ENCODE measurements at places on chromosomes 2 and 18.

GRCh38 chr2:233369897-233370685 lies 15.8 kb downstream of the DGKD start:
- DNase-seq: no peak
- H3K4me1 ChIP-seq: no peaks in the 10 kb centered on the region
- H3K36me3 ChIP-seq: no peaks in the 10 kb centered on the region
- no peak overlapping the region for H3K27ac ChIP-seq
- no peak overlapping the region for H3K4me3 ChIP-seq

DNA sequence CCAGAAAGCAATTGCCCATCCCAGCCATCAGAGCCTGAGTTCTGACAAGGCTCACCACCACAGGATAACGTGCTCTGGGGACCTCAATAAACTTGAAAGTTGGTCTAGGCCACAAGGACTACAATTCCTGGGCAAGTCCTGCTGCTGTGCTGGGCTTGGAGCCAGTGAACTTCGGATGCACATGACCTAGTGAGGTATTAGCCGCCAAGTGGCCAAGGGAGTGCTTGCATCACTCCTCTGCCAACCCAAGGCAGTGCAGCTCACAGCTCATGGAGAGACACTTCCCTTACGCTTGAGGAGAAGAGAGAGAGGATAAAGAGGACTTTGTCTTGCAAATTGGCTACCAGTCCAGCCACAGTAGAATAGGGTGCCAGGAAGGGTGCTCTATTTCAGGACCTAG lies 219.6 kb downstream of the MBD2 start:
- H3K27me3 ChIP-seq: no peaks in the 10 kb centered on the region
- H3K36me3 ChIP-seq: no peaks in the 10 kb centered on the region
- H3K4me1 ChIP-seq: no peaks in the 10 kb centered on the region
- no peak for DNase-seq
- H3K27ac ChIP-seq: no peak overlapping the region
- no peak overlapping the region for H3K4me3 ChIP-seq

DNA sequence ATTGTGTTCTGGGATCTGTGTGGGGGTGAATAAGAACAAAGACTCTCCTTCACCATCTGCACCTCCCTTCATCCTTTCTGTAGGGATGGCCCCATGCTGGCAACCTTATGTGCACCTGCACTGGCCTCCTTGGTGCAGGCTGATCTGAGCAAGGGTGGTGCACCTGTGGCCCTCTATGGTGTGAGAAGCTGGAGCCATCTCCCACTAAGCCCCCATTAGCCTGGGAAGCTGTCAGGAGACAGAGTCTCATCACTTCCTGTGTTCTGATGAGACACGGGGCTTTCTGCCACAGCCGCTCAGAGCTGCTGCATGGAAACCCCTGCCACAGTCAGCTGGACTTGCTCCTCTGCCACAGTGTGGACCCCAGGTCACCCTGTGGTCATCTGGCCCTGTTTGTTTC lies 565.3 kb upstream of the SALL3 start:
- no peak overlapping the region for H3K4me3 ChIP-seq
- H3K36me3 ChIP-seq: no peaks in the 10 kb centered on the region
- no peak overlapping the region for H3K27ac ChIP-seq
- no peaks in the 10 kb centered on the region for H3K4me1 ChIP-seq
- H3K27me3 ChIP-seq: peaks cover 40% of the 10 kb centered on the region

- H3K4me1 ChIP-seq: no peaks in the 10 kb centered on the region
- H3K27me3 ChIP-seq: no peaks in the 10 kb centered on the region
- no peak overlapping the region for H3K27ac ChIP-seq
- peaks cover 6% of the 10 kb centered on the region for H3K36me3 ChIP-seq
- DNase-seq: no peak
- H3K4me3 ChIP-seq: no peak overlapping the region
These were observed 16.5 kb downstream of the PASK start for GRCh38 chr2:241132538-241133435.

- no peaks in the 10 kb centered on the region for H3K4me1 ChIP-seq
- no peaks in the 10 kb centered on the region for H3K36me3 ChIP-seq
- no peak for DNase-seq
These were observed 195.1 kb upstream of the LRP1B start for GRCh38 chr2:142325870-142326269.

All from mesothelial cell of epicardium (in vitro differentiated cells).